ENCODE measurements at places on chromosomes 7 and 10.

- no peak for DNase-seq
Measured at GRCh38 chr10:74530981-74531380, 295.4 kb upstream of the KAT6B start.

DNA sequence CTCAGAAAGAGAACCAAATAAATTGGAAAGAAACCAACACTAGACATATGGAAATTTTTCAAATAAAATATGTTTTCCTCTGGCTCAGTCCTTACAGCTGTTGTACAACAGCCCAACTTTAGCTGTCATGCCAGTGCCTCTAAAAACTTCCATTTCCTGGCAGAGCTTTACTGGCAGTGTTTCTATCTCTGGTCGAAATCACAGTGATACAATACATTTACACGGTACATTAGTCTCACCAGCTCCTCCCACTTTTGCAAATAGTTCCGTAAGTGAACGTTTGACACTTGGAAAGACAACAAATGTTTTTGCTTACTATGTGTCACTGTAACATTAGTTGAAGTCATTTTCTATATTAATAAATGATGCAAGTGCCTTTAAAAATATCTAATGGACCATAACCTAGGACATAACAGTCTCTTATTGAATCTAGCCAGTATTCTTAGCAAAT lies 29.8 kb downstream of the BCAP29 start:
- no peak for DNase-seq

DNA sequence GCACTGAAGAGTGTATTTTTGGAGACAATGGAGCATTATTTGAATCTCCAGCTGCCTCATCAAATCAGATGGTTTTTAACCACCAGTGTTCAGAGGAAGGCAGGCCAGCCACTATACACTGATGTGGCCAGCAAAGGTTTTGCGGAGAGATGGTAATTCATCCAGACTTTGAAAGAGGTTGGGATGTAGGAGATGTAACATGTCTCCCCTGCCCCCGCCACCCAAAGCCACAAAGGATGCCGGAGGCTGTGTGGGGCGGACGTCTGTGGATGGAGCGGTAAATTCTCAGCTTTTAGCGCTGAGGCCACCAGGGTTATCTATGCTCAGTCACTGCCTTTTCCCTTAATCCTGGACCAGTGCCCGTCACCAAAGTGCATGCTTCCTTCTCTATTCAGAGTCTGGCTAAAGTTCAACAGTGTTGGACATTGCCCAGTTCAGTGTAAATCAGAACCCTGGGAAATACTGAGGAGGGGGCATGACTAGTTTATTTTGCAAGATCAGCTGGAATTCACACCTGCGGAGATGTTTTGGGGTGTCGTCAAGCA lies 3.7 kb upstream of the TRIP6 start:
- DNase-seq: no peak

DNA sequence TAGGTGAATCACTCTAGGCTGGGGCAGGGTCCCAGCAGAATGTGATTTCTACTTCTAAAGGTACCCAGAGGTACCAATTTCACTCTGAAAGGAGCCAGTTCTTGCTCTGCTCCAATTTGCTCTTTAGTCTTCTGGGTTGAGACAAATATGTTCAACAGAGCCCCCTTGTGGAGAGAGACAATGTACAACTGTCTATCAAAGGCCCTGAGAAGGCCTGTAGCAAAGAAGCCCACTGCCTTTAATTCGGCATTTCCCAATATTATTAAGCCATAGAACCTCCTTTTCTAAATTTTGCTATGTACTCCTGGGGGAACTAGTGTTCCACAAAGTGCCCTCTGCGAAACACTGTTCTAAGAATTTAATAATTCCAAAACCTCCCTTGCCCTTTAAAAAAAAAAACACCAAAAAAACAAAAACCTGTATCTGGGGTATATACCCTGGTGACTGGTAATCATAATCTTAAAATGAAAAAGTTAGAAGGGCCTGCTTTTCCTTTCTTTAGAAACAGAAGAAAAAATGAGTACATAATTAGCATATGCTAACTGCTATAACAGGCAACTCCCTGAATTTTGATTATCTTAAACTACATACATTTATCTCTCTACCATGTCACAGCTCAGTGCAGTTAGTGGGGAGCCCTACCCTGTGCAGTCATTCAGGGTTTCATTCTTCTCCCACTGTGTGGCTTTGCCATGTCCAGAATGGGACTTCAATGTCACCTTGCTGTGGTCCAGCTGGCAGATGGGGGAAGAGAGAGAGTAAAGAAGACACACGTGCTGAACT lies 160.9 kb upstream of the BMPER start:
- DNase-seq: no peak

GRCh38 chr7:157056246-157056645 lies 45.8 kb upstream of the MNX1 start:
- no peak for DNase-seq

- DNase-seq: no peak
Measured at GRCh38 chr7:156650042-156650441, 9.5 kb downstream of the RNF32 start.

- no peak for DNase-seq
Measured at GRCh38 chr10:104614245-104614831, 26.8 kb upstream of the SORCS3 start.

DNA sequence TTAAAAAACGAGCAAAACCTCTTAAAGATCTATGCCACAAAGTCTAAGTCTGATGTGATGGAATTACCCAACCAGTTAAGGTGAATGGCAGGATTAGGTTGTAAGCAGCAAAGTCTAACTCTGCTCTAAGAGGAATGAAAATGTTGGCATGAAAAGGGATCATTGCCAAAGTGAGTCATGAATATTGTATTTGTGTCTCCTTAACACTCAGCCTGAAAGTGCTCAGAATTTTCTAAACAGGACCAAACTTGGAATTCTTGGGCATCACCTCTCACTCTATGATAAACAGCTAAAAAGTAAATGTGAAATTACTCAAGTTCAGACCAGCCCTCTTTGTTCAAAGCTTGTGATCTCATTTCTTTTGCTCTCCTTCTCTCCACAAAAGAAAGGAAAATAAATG lies 27.0 kb downstream of the PPP1R3A start:
- DNase-seq: no peak

- no peak for DNase-seq
Measured at GRCh38 chr7:3995187-3995586, 686.9 kb upstream of the FOXK1 start.

DNA sequence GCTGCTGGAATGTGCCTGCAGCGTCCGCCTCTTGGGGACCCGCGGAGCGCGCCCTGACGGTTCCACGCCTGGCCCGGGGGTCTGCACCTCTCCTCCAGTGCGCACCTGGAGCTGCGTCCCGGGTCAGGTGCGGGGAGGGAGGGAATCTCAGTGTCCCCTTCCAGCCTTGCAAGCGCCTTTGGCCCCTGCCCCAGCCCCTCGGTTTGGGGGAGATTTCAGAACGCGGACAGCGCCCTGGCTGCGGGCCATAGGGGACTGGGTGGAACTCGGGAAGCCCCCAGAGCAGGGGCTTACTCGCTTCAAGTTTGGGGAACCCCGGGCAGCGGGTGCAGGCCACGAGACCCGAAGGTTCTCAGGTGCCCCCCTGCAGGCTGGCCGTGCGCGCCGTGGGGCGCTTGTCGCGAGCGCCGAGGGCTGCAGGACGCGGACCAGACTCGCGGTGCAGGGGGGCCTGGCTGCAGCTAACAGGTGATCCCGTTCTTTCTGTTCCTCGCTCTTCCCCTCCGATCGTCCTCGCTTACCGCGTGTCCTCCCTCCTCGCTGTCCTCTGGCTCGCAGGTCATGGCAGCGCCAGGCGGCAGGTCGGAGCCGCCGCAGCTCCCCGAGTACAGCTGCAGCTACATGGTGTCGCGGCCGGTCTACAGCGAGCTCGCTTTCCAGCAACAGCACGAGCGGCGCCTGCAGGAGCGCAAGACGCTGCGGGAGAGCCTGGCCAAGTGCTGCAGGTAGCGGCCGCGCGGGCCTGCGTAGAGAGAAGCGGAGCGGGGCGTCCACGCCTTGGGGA lies 645 bp downstream of the SLC26A4 start:
- DNase-seq: peak; percentile 66

- DNase-seq: no peak
Measured at GRCh38 chr10:58488921-58489320, 23.8 kb upstream of the BICC1 start.
